ENCODE measurements at places on chromosomes 16 and 17.
A peak's percentile ranks its signal among the peaks of the same experiment; 100 is the strongest.

DNA sequence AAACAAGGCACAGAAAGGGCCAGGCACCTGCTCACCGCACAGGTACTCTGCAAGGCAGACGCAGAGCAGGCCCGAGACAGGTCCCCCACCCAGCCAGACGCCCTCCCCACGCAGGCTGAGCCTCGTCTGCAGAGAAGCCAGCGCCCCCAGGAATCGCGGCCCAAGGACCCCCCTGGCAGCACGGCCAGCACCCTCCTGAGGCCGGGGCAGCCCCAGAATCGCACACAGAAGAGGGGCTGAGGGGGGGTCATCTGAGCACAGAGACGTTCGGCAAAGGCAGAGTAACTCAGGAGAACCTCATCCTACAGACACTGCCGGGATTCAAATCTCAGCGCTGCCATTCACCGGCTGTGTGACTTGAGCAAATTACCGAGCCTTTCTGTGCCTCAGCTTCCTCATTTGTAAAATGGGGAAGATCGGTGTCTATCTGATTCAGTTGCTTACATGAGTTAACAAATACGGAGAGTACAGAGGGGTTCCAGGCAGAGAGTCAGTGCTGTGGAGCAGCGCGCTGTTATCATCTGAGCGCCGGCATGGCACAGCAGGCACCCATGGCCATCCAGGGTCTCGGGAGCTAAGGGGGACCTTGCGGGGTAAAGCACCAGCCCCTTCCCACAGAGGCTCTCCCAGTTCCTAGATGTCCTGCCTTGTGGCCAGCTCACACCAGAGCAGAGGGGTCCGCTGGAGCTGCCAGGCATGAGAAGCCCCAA is 10.4 kb downstream of the EMC6 start:
- DNase-seq = no peak

GRCh38 chr17:4833178-4833940 is at the start of gene MINK1:
TSS of gene MINK1 (plus strand) at chr17:4833340. CDS start at chr17:4833584, 244 bp downstream.
- peak; percentile 90 for DNase-seq

DNA sequence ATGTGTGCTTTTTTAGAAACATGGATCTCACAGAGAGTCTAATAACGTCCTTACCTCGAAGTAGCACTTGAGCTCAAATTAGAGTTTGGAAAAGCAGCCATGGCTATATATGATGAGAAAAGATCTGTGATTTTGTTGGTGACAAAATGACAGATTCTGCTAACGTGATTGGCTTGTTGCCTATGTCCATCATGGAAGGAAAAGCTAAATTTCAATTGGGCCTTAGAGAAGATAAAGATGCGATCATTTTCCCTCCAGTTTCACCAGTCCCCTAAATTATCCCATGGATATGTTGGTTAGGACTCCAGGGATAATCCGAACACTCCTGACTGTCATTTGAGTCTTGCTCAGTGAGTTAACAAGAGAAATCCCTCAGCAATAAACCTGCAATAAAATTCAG is 175.8 kb downstream of the C16orf95 start:
- DNase-seq = no peak

DNA sequence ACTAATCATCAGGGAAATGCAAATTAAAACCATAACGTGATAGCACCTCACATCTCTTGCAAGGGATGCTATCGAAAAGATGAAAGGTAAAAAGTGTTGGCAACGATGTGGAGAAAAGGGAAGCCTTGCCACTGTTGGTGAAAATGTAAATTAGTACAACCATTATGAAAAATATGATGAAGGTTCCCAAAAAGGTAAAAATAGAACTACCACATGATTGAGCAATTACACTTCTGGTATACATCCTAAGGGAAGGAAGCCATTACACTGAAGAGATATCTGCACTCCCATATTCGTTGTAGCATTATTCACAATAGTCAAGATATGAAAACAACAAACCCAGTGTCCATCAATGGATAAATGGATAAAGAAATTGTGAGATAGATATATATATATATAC is 21.5 kb downstream of the ABCA10 start:
- no peak for DNase-seq

DNA sequence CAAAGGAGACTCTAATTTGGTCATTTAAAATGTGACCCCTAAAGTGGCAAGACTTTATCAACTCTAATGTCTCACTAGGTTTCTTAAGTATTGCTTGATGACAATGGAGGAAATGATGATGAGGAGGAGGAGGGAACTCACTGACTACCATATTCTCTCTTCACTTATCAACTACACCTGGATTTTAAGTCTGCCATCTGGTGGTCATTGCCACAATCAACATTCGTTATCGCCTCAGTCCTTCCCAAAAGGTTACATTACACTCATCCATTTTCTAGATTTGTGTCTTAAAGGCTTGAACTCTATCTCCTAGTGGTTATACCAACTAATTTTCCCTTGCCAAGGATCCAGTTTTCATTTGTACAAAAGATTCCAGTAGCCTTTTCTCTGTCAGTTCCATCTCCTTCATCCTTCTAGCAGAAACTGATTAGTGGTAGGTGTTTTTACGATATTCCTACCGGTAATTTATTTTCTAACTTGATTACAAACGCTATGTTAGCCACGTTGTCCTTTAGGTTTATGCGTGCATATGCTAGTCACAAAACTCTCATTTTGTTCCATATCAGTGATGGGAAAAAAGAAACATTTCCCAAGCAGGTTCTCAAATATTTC is 114.6 kb upstream of the NOG start:
- DNase-seq = no peak

DNA sequence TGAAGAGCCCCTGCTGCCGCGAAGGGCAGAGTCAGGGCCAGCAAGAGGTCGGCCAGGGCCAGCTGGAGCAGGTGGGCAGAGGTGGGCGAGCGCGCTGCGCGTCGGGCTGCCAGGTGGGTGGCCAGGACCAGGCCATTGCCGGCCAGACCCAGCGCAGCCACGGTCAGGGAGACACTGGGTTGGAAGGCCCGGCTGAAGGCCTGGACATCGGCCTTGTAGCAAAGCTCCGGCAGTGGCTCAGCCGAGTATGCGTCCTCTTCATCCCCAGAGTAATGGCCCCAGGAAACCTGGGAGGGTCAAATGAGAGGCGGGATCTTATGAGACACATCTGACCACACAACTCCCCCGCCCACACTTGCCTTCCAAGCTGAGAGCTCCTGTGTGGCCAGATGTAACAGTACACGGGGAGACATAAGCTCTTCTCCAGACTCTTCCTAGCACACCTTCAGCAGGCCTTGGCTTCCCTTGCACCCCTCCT is 1.3 kb downstream of the CCR10 start:
- DNase-seq = no peak

GRCh38 chr17:71380936-71381335 is 739.9 kb upstream of the SOX9 start:
- DNase-seq = no peak

- DNase-seq = no peak
Measured at GRCh38 chr17:75902406-75902805, 2.3 kb downstream of the MRPL38 start.

GRCh38 chr16:6684076-6684673 is 648.5 kb upstream of the RBFOX1 start:
- peak; percentile 39 for DNase-seq

DNA sequence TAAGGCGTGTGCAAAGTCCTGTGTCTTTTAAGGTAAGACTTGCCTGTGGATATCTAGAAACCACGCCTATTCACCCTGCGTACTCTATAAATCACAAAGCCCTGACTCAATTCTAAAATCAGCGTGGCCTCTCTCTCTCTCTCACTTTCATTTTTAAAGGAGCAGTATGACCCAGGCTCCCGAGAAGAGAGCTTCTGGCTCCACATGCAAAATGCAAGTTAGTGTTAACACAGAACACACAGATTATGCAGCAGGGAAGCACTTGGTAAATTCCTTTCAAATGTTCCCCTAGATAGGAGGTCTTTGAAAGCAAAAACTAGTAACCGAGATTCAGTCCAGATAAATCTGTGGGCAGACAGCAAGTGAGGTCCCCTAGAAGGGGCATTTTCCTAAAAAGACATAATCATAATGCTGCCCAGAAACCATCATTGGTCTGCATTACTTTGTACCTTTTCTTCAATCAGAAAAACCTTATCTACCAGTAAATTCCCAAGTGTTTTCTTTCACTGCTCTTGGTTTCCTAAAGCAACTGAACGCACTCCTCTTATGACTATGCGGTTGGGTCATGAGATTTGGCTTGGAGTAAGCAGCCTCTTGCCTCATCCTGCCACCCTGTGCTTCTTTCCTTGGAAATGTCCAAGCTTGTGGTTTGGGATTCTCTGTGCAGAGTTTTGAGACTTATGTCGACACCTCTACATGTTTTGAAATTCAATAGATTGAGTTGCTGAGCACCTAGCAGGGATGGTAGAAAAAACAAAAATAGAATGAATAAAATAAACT is 31.7 kb upstream of the KCNJ2 start:
- no peak for DNase-seq

- DNase-seq = no peak
Measured at GRCh38 chr16:12874186-12874585, 27.2 kb upstream of the SHISA9 start.

DNA sequence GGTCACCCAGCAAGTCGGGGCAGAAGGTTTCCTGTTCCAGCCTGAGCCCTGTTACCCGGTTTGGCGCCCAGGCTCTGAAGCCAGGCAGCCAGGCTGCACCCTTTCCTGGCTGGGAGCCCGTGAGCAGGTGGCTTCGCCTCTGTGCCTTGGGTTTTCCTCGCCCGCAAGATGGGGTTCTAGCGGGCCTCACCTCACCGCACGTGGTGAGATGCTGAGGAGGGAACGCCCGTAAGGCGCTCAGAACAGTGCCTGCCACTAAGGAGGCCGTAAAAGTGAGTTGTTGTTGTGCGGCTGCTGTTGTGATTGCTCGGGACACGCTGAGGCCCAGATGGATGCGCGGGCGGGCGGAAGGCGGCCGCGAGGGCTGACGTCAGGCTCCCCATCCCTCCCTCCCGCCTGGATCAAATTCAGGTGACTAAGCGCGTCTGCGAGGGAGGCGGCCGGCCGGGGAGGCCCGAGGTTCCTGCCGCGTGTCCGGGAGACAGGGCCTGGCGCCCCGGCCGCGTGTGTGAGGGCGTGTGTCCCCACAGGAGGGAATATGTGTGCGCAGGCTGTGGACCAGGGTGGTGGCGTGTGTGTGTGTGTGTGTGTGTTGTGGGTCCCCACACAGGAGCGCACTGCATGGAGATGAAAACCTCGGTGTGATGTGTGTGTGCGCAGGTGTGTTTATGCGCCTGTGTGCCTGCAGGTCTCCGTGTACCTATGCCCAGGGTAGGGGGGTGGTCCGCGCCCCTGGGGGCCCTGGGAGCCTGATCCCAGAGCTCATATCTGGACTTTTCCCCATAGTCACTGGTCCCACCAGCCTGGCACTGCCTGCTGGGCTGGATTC is 4.3 kb downstream of the CAMKK1 start:
- DNase-seq = no peak

DNA sequence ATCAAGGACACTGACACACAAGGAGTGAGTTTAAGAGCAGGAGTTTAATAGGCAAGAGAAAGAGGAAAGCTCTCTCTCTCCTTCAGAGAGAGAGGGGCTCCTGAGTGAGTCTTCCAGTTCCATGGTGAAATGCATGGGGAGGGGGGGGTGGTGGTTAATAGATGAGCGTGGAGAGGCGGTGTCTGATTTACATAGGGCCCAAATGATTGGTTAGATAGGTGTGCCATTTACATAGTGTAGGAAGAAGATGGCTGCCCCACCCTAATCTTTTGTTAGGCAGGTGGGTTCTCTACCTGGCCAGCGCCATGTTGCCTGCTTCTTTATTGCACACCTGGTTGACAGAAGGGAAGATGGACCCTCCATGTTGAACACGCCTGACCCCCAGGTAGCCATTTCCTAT is 250.0 kb upstream of the CACNG5 start:
- no peak for DNase-seq

- DNase-seq = no peak
Measured at GRCh38 chr17:850086-850850, 68.1 kb downstream of the MRM3 start.

DNA sequence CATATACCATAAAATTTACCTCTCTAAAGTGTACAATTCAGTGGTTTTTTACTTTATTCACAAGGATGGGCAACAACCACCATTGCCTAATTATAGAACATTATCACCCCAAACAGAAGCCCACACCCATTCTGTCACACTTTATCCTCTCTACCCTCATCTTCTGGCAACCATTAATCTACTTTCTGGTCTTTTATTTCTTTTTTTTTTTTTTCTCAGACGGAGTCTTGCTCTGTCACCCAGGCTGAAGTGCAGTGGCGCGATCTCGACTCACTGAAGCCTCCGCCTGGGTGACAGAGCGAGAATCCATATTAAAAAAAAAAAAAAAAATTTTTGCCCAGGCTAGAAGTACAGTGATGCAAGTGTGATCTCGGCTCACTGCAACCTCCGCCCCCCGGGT is 90.7 kb upstream of the CLEC18B start:
- no peak for DNase-seq

- no peak for DNase-seq
Measured at GRCh38 chr17:58189436-58190146, 2.9 kb upstream of the EPX start.

GRCh38 chr17:56754523-56755208 is 79.1 kb downstream of the C17orf67 start:
- DNase-seq = no peak

DNA sequence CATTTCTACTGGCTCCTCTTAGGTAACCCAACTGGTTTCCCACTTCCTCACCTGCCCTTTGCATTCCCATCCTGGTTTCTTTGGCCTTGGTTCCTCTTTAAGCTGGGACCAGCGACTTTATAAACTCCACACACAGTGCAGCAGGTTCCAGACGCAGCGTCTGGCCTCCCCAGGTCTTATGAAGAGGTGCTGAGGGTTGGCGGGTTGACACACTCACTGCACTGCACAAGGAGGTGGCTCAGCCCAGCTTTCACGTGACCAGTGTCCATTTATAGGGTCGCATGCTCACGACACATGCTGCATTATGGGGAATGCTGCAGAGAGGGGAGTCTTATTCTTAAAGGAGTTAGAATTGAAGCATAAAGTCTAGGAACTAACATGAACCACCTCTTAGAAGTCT is 70.8 kb downstream of the ZFHX3 start:
- DNase-seq = no peak

- DNase-seq = no peak
Measured at GRCh38 chr16:65069065-65069464, 52.8 kb downstream of the CDH11 start.

DNA sequence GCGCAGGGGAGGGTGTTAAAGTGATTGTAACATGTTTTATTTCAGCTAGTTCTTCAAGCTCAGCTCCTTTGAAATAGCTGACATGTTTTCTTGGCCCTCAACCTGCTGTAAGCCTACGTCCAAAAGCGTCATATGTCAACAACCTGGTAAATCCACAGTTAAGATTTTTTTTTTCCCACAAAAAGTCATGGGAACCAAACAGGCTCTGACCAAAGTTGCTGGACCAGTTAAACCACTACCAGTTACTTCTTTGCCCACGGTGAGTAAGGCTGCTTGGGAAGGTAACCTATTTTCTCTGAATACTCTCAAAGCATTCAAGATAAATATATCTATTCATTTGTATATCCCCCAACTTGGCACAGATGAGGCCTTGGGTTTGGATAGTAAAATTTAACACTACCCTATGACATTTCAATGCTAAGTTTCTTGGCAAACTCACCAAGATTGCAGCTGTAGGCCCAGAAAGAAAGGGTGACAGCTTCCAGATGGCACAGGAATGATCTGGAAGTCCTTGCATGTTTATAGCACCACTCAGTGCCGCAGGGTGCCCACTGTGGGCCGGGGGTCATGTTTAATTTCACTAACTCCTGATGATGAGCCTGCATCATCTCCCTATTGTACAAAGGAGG is 166.2 kb downstream of the XYLT1 start:
- no peak for DNase-seq

Data from NCI-H748 treated with DMSO at 0.1 percent for 48 hours (cell line).